Adrenal gland (tissue), 19 donors: ENCODE measurements at places on chromosomes 1 and 21.

DNA sequence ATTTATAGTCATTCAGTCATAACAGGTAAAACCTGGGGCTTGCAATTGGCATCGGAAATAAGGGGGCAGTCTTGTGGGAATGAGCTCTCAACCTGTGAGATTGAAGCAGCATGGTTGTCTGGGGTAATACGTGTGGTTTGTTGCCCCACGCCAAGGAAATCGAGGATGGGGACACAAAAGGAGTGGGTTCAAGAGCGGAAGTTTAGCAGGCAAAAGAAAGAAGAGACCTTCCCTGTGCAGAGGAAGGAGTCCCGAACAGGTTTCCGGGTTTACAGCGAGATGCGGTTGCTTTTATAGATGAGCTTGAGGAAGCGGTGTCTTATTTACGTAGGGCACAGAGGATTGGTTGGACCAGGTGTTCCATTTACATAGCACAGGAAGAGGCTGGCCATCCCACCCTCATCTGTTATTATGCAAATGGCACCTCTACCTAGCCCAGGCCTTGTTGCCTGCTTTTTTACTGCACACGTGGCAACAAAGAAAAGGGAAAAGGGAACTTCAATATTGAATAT is 37.3 kb downstream of the IFNAR1 start:
- H3K27ac ChIP-seq = no peak overlapping the region
- H3K4me1 ChIP-seq = no peaks in the 10 kb centered on the region
- H3K36me3 ChIP-seq = no peaks in the 10 kb centered on the region
- DNase-seq = no peak
- H3K27me3 ChIP-seq = no peaks in the 10 kb centered on the region

DNA sequence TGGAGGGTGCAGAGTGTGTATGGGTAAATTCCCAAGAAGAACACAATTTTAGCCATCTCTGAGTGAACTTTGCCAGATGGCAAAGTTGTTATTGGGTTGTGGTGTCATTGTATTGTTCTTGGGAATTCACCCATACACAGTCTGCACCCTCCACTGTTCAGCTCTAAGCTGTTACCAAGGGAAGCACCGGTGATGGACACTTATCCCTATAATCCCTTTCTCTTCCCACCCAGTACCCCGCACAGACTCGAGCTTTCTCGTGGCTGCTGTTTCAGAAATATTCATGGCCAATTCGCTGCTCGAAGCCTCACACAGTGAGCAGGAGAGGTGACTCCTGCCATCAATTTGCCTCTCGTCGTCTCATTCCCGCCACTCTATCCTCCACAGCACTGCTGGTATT is 95.7 kb upstream of the PALMD start:
- H3K4me3 ChIP-seq = no peak overlapping the region
- H3K36me3 ChIP-seq = no peaks in the 10 kb centered on the region
- DNase-seq = no peak
- no peak overlapping the region for H3K27ac ChIP-seq
- no peaks in the 10 kb centered on the region for H3K27me3 ChIP-seq

DNA sequence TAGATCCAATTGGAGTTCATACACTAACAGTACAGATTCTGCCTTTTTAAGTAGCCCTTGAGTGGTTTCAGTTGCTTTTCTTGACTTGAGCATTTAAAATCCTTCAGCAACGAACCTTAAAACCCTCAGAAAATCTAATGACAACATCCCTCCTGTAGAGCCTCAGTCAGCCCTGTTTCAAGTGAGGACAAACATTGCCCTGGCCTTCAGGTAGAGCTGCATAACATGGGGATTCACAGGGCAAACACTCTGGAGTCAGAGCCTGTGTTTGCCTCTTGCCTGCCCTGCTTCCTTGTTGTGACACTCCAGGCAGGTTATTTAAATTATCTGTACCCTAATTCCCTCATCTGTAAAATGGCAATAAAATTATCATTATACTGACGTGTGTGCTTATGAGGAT is 96.1 kb upstream of the KCNA3 start:
- H3K36me3 ChIP-seq = no peaks in the 10 kb centered on the region
- no peaks in the 10 kb centered on the region for H3K27me3 ChIP-seq
- H3K27ac ChIP-seq = no peak overlapping the region

- H3K4me3 ChIP-seq = no peak overlapping the region
- no peak for DNase-seq
- no peaks in the 10 kb centered on the region for H3K36me3 ChIP-seq
- H3K27ac ChIP-seq = no peak overlapping the region
Measured at GRCh38 chr1:64790832-64791487, 46.1 kb downstream of the RAVER2 start.

- H3K4me3 ChIP-seq = no peak overlapping the region
- no peaks in the 10 kb centered on the region for H3K27me3 ChIP-seq
- no peaks in the 10 kb centered on the region for H3K4me1 ChIP-seq
- DNase-seq = no peak
- H3K36me3 ChIP-seq = no peaks in the 10 kb centered on the region
Measured at GRCh38 chr1:168485048-168485447, 58.7 kb downstream of the XCL2 start.

GRCh38 chr1:19083081-19083480 is 126.6 kb upstream of the IFFO2 start:
- no peak for DNase-seq
- no peak overlapping the region for H3K27ac ChIP-seq
- H3K27me3 ChIP-seq = no peaks in the 10 kb centered on the region
- H3K4me1 ChIP-seq = no peaks in the 10 kb centered on the region
- H3K4me3 ChIP-seq = no peak overlapping the region

DNA sequence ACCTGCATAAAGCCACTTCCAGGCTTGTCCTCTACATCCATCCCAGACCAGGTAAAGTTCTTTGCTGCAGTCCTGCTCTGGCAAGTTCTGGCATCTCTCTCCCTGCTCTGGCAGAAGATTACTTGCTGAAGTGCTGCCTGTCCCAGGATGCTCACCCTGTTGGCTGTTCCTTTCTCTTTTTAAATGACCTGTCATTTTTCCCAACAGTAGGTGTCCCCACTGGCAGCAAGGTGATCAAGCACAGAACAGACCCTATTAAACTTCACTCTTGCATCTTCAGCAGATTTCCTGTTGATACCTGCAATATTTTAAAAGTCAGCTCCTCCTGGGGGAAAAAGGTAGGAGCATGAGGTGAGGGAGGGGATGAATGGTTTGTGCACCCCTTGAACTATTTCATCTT is 332.6 kb downstream of the PBX1 start:
- H3K27ac ChIP-seq = no peak overlapping the region
- no peaks in the 10 kb centered on the region for H3K36me3 ChIP-seq
- H3K4me1 ChIP-seq = no peaks in the 10 kb centered on the region
- no peak overlapping the region for H3K4me3 ChIP-seq
- no peaks in the 10 kb centered on the region for H3K27me3 ChIP-seq
- no peak for DNase-seq

DNA sequence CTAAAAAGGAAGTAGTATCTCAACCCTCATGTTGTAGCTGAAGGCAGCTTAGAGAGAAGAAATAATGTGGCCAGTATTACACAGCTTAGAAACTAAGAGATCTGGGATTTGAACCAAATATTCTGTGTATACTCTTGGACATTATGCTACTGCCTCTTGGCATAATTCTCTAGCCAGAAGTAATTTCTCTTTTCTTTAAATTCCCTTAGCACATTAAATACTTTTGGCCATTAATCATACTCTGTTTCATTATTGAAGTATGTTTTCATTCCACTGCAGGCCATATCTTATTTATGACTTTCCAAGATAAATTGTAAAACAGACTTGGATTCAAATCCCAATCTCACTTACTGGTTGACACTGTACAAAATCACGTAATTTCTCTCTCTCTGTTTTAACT is 181.3 kb upstream of the SPAG17 start:
- H3K36me3 ChIP-seq = no peaks in the 10 kb centered on the region
- H3K27me3 ChIP-seq = no peaks in the 10 kb centered on the region
- no peak for DNase-seq
- H3K4me3 ChIP-seq = no peak overlapping the region
- H3K4me1 ChIP-seq = no peaks in the 10 kb centered on the region

- no peaks in the 10 kb centered on the region for H3K27me3 ChIP-seq
- no peak overlapping the region for H3K4me3 ChIP-seq
- H3K27ac ChIP-seq = no peak overlapping the region
Measured at GRCh38 chr1:93137604-93138292, 42.5 kb downstream of the TMED5 start.

DNA sequence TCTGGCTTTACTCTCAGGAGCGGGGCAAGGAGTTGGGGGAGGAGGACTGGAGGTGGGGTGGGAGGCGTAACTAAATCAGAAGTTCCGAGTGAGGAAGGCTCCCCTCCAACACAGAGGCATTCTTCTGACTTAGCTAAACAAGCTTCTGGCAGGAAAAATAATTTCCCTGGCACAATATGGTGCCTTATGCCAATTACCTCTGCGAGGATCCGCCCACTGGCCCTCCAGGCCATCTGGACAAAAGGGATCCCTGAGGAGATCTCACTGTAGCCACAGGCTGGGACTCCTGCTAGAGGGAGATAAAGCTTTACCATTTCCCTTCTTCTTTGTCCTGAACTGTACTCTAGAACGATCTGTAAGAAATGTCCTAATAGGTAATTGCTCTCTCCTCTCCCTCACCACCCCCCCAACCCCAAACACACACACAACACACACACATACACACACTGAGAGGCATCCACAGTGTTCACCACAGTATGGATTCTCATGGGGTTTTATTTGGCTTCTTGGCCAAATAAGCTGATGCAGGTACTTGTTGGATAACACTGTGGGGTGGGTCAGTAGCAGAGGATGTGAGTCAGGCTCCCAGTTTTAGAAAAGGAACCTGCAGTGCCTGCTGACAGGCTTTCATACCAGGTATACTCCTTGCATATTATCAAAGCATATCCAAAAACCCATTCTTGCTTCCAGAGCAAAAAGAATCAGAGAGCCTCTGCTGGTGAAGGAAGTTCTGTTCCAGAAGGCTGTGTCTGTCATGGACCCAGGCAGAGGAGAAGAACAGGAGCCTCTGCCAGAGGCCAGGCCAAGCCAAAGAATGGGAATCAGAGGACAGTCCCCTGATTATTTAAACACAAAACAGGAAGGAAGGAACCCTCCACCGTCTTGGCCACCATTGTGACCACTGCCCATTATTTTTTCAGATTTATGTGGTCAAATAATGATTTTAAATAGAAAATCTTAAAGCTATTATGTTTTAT is 169.1 kb downstream of the C1orf21 start:
- H3K4me1 ChIP-seq = peaks cover 17% of the 10 kb centered on the region
- DNase-seq = no peak
- no peaks in the 10 kb centered on the region for H3K27me3 ChIP-seq
- peak overlapping the region; percentile 78 for H3K27ac ChIP-seq
- H3K36me3 ChIP-seq = no peaks in the 10 kb centered on the region

GRCh38 chr1:6116137-6116536 is 64.0 kb downstream of the CHD5 start:
- no peak overlapping the region for H3K4me3 ChIP-seq
- no peak for DNase-seq
- H3K27me3 ChIP-seq = no peaks in the 10 kb centered on the region
- no peak overlapping the region for H3K27ac ChIP-seq
- H3K4me1 ChIP-seq = no peaks in the 10 kb centered on the region

GRCh38 chr21:45611939-45612664 is 31.4 kb upstream of the PCBP3 start:
- DNase-seq = no peak
- no peaks in the 10 kb centered on the region for H3K36me3 ChIP-seq
- H3K27me3 ChIP-seq = no peaks in the 10 kb centered on the region
- H3K4me3 ChIP-seq = no peak overlapping the region
- no peak overlapping the region for H3K27ac ChIP-seq
- no peaks in the 10 kb centered on the region for H3K4me1 ChIP-seq

DNA sequence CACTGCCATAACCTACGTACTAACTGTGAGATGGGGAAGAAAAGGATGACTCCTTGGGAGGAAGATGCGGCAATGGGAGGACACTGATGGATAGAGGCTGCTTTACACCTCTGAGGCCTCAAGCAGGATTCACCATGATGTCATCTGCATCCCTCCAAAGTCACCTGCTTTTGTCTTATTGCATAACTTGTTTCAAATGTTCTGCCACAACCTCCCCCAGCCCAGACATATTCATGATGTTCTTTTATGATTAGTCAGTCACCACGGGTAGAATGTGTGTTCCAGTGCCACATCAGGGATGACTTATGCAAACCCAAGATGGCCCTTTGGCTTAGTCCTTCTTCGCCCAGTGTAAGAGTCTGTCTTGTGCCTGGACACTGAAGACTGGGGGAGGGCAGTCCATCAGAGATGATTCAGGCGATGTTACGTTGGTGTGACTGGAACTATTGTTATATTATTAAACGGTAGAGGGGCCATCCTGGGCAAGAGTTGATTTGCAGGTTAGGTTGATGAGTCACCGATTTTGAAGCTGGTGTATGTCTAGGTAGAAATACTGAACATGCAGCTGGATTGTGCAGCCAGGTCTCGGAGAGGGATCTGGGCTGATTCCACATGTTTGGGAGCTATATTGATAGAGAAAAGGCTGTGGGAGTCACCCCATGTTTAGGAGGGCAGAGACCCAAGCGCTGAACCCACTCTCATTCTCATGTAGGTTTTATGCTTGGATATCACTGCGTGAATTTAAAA is 32.6 kb downstream of the RYR2 start:
- no peaks in the 10 kb centered on the region for H3K27me3 ChIP-seq
- H3K4me1 ChIP-seq = no peaks in the 10 kb centered on the region
- DNase-seq = no peak
- H3K36me3 ChIP-seq = no peaks in the 10 kb centered on the region
- no peak overlapping the region for H3K4me3 ChIP-seq
- no peak overlapping the region for H3K27ac ChIP-seq

- DNase-seq = no peak
- no peaks in the 10 kb centered on the region for H3K27me3 ChIP-seq
- no peak overlapping the region for H3K27ac ChIP-seq
- H3K4me3 ChIP-seq = no peak overlapping the region
- H3K4me1 ChIP-seq = no peaks in the 10 kb centered on the region
Measured at GRCh38 chr1:225949041-225949440, 8.0 kb upstream of the LEFTY2 start.
